ENCODE measurements at places on chromosomes 7 and 10. TPM values are rescaled to one million over a fixed set of nuclear protein-coding genes. Genes with fewer than 3 reads are reported as not detected.

SFTPA1 gene
- total RNA-seq: not detected

GRCh38 chr7:32115831-32116230 is 45.6 kb upstream of the PDE1C start:
- H3K4me3 ChIP-seq: no peak overlapping the region
- H3K27ac ChIP-seq: peak overlapping the region; percentile 76
- DNase-seq: no peak
- no peaks in the 10 kb centered on the region for H3K27me3 ChIP-seq
- H3K36me3 ChIP-seq: peaks cover 7% of the 10 kb centered on the region
- H3K4me1 ChIP-seq: peaks cover 48% of the 10 kb centered on the region

GRCh38 chr10:27373566-27374160 is 130.4 kb upstream of the RAB18 start:
- no peak overlapping the region for H3K27ac ChIP-seq
- H3K4me3 ChIP-seq: no peak overlapping the region
- no peak for DNase-seq
- peaks cover 44% of the 10 kb centered on the region for H3K27me3 ChIP-seq

RADIL gene
- 3.4 TPM for total RNA-seq

AKAP9 gene
- total RNA-seq: 47.2 TPM

GRCh38 chr10:31652038-31652437 is 276.6 kb downstream of the ARHGAP12 start:
- H3K4me1 ChIP-seq: peaks cover 30% of the 10 kb centered on the region
- H3K4me3 ChIP-seq: no peak overlapping the region
- H3K27me3 ChIP-seq: no peaks in the 10 kb centered on the region
- no peaks in the 10 kb centered on the region for H3K36me3 ChIP-seq

CYP2C19 gene
- total RNA-seq: not detected

DNA sequence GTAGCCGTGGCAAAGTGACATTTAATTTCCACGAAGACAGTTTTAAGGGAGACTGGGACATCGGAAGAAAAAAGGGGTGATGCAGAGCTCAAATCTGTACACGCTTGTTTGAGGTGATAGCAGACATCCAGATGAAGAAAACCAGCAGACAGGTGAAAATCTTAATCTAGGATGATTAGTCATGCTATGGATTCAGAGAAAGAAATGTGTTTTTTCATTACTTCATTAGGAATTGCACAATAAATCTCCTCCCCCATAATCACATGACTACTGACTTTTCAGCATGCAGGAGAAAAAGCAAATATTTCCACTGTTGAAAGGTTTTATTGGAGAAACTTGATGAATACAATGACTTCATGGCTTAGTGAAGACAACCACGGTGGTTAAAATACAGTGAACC is 2.5 kb downstream of the NUDT5 start:
- no peaks in the 10 kb centered on the region for H3K27me3 ChIP-seq
- H3K4me3 ChIP-seq: no peak overlapping the region
- H3K27ac ChIP-seq: peak overlapping the region; percentile 19
- H3K36me3 ChIP-seq: peaks cover 4% of the 10 kb centered on the region
- DNase-seq: no peak
- H3K4me1 ChIP-seq: peaks cover 34% of the 10 kb centered on the region

ZNF736 gene
- not detected for total RNA-seq

DNA sequence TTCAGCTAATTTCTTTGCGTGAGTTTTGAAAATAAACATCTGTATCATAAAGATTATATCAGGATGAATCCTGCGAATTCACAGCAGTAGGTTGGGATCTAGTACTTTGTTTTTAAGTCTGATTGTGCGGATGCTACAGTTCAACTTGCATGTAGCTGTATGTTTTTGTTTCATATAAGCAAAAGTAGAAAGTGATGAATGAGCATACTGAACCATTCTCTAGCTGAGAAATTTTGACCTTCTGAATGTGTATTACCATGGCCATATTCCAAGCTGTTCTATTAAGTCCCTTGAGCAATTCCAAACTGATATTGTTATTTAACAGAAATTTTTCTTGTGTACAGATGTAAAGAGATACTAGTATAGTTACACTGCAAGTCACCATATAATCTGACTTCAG is 358.8 kb upstream of the MEOX2 start:
- H3K27me3 ChIP-seq: no peaks in the 10 kb centered on the region
- H3K4me3 ChIP-seq: no peak overlapping the region
- no peak overlapping the region for H3K27ac ChIP-seq
- peaks cover 3% of the 10 kb centered on the region for H3K4me1 ChIP-seq

DNA sequence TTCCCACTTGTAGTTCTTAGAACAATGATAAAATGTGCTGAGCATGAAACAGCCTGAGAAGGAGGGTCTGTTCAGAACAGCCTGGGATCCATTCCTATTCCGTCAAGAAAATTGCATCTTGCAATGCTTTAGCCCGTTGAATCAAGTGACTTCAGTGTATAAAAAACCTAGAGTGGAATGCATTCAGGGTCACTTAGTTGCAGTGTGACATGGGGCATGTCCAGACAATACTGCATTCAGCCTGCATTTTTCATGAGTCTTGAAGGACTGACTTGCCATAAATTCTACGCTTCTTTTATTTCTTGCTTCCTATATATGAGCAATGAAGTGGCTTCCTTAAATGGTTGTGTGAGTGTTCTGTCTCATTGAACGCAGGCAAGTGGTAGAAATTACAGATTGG is 758.3 kb upstream of the COBL start:
- no peaks in the 10 kb centered on the region for H3K4me1 ChIP-seq
- no peak overlapping the region for H3K4me3 ChIP-seq
- H3K27ac ChIP-seq: no peak overlapping the region
- no peaks in the 10 kb centered on the region for H3K27me3 ChIP-seq

C10orf62 gene
- total RNA-seq: not detected

GRCh38 chr7:126608339-126608776 is 644.4 kb downstream of the GRM8 start:
- H3K4me3 ChIP-seq: no peak overlapping the region
- no peaks in the 10 kb centered on the region for H3K36me3 ChIP-seq
- H3K27ac ChIP-seq: no peak overlapping the region
- no peak for DNase-seq

DNA sequence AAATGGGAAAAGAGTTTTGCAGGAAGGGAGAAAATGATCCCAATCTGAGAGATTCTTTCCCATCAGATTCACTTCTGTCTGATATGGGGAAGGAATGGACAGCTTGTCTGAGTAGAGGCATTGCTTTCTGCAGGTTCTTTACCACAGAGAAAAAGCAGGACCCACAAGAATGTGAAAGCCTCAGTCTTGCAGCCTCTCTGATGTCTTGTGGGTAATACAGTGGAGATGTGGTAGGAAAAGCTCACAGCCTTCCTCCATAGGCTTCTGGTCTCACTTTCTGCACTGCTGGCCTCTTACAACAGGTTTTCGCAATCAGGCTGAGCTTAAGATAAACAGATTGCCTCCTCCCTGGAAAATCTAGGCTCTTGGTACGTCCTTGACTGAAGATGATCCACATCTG is 551 bp downstream of the IFIT1 start:
- peak overlapping the region; percentile 94 for H3K27ac ChIP-seq
- DNase-seq: no peak
- peaks cover 46% of the 10 kb centered on the region for H3K4me1 ChIP-seq

CSGALNACT2 gene
- total RNA-seq: 36.6 TPM

ZNF117 gene
- total RNA-seq: 8.3 TPM

DNA sequence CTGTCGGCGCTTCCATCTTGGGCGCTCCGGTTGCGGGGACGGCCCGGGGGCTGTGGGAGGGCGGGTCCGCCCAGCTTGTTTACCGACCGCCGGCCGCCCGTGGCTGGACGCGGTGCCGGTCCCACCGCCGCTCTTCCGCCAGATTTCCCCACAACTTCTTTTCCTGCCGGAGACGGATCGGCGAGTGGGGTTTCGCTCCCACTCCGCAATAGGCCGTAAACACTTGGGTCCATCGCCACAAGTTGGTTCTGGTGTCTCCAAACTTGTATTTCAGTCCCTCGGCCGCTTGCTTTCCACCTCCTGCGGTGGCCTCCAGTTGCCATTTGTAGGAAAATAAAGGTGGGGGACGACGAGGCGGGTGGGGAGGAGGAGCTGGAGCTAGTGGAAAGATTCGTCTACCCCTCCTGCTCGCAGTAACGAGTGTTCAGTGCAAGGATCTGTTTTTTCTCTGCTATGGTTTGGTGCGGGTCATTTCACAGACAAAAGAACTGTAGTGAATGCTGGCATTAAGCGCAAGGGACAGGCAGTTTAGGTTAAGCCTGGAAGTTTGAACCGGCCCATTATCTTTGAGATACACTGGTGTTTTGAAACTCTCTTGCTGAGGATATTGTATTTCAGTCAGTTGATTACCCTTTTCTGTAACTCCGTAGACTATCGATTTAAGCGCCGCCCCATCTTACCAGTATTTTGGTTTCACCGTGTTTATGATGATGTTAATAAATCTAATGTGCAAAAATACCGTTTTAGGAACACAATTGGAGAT is 24.3 kb upstream of the ZRANB1 start:
- no peak for DNase-seq
- peak overlapping the region; percentile 86 for H3K4me3 ChIP-seq
- H3K4me1 ChIP-seq: peaks cover 30% of the 10 kb centered on the region
- H3K27ac ChIP-seq: peak overlapping the region; percentile 94
- H3K27me3 ChIP-seq: no peaks in the 10 kb centered on the region

DNA sequence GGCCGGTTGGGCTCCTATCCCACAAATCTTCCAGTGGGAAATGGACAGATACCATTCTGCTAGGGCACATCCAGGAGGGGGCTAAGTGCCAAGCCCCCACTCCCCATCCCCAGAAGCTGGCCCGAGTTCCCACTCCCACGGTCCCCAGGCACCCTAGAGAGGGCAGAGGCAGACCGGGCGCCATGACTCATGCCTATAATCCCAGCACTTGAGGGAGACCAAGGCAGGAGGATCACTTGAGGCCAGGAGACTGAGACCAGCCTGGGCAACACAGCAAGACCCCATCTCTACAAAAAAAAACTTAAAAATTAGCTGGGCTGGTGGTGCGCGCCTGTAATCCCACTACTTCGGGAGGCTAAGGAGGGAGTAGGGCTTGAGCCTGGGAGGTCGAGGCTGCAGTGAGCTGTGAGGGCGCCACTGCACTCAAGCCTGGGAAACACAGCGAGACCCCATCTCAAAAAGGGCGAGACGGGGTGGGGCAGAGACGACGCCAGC is 870 bp downstream of the GNA12 start:
- peak overlapping the region; percentile 72 for H3K27ac ChIP-seq
- peak overlapping the region; percentile 83 for H3K4me3 ChIP-seq
- H3K4me1 ChIP-seq: peaks cover 45% of the 10 kb centered on the region
- peaks cover 22% of the 10 kb centered on the region for H3K36me3 ChIP-seq

DNA sequence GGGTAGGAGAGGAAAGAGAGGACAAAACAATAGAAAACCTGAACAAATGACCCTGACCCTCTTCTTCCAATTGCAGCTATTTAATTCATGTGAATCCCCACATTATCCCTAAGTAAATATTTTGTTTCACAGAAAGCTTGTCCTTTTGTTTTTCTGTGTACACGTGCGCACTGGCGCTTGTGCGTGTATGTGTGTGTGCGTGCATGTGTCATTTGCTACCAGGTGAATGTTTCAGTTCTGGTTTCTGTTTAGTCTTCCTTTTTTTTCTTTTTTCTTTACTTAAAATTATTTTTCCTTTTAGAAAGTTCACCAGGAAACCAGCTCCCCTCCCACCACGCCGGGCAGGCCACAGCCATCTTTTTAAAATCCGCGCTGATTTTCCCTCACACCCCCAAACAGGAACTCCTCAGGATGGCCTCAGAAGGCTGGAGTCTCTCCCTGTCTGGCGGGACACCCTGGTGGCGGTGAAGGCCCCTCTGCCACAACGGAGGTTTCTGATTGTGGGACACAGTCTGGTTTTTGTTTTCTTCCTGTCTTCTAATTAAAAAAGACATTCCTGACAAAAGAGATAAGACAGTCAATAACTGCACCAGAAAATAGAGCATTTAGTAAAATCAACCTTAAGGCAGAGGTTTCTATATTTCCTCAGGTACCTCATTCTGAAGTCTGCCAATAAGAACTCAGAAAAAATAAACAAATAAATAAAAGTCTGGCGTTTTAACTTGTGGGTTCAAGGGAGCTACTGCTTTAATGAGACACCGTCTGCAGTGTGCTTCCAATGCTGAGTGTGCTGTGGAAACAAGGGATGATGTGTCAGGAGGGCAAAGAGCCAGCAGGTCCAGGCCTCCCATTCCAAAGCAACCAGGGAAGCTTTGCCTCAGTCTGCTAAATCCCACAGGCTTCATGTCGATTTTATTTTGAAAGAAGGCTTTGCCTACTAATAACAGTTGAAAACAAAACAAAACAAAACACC is 17.4 kb downstream of the IRF5 start:
- peaks cover 57% of the 10 kb centered on the region for H3K36me3 ChIP-seq
- no peak overlapping the region for H3K4me3 ChIP-seq
- H3K27me3 ChIP-seq: no peaks in the 10 kb centered on the region

TIMM23 gene
- total RNA-seq: 61.1 TPM

DNA sequence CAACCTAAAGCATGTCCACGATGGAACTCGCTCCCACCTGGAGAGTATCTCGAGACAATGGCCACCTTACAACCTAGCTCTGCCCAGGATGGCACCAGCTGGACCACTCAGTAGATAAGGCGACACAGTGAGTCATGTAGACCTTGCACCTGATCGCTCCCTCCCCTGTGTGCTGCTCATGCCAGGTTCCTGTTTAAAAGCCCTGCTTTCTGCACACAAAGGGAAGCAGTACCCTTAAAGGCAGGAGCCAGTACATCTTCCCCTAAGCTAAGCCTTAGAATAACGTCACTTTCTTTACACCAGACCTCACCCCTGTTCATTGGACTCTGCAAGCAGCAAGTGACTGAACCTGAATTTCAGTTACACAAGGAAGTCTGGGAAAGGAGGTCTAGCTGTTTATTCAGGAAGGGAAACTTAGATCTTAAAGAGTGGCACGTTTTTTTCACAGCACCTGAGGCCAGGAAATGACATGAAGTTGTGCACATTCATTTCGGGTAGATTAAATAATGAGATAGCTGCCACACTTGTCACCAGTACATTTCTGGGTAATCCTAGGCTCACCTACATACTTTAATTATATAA is 117.9 kb downstream of the MTPAP start:
- no peak overlapping the region for H3K4me3 ChIP-seq
- no peaks in the 10 kb centered on the region for H3K27me3 ChIP-seq
- no peak overlapping the region for H3K27ac ChIP-seq
- no peaks in the 10 kb centered on the region for H3K36me3 ChIP-seq
- peaks cover 24% of the 10 kb centered on the region for H3K4me1 ChIP-seq

DNA sequence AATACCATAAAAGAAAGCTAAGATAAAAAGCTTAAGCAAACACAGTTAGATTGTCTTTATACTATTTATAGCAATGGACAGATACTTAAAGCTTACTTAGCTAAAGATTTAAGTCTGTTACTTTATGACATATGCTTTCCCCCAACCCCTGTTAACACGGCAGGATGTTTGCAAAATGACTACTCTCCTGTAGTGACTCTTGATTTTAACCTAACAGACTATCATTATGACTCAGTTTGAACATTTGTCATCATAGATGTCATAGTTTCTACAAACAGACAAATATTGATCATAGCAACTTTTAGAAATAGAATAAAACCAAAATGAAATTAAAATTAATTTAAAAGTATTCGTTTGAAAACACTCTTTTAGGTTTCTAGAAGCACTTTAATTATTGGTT is 7.8 kb upstream of the COMMD3 start:
- H3K36me3 ChIP-seq: no peaks in the 10 kb centered on the region
- no peak for DNase-seq
- H3K4me3 ChIP-seq: no peak overlapping the region
- H3K27me3 ChIP-seq: no peaks in the 10 kb centered on the region
- H3K4me1 ChIP-seq: peaks cover 7% of the 10 kb centered on the region

GRCh38 chr10:36425131-36425797 is 700.1 kb upstream of the ANKRD30A start:
- no peaks in the 10 kb centered on the region for H3K36me3 ChIP-seq
- no peak for DNase-seq
- no peak overlapping the region for H3K4me3 ChIP-seq
- H3K27ac ChIP-seq: no peak overlapping the region
- no peaks in the 10 kb centered on the region for H3K27me3 ChIP-seq
